Epithelial cell of proximal tubule (primary cell): ENCODE measurements at places on chromosomes 7 and 10.

- DNase-seq, result peak; percentile 80
Measured at GRCh38 chr7:47087866-47088265, 494.0 kb downstream of the TNS3 start.

DNA sequence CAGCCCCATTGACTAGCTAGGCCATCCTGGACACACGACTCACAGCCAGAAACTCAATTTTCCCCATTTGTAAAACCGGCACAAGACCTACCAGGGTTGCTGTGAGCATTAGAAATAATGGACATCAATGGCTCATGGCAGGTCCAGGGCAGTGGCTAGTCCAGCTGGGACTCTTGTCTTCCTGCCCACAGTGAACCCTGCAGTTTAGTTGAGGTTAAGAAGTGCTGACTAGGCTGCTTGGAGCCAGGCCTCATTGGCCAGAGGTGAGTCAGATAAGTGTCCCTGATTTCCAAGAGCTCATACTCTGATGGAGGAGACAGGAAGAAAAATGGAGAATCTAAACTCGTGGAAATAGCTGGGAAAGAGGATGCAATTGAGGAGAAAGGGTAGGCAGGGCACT, 123.4 kb upstream of the ZNF92 start:
- DNase-seq, result no peak

GRCh38 chr7:14924398-14924797, 21.8 kb upstream of the DGKB start:
- DNase-seq, result no peak

DNA sequence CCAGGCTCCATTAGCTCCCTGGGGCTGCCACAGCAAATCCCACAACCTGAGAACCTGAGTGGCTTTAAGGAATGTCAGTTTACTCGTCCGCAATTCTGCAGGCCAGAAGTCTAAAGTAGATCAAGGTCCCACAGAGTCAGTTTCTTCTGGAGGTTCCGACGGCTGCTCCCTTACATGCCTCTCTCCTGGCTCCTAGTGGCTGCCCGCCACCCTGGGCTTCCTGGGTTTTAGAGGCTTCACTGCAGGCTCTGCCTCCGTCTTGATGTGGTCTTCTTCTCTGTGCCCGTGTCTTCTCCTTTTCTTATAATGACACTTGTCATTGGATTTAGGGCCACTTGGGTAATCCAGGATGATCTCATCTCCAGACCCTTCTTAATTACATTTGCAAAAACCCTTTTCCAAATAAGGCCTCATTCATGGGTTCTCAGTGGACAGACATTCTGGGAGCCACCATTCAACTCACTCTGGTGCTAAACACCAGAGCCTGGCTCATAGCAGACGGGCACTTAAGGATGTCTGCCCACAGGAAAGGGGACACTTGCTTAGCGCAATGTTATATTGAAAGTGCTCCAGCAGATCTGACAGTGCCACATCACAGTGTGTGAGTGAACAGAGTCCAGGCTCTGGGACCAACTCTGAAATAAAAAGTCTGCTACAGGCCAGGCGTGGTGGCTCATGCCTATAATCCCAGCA, 77.6 kb downstream of the VWC2 start:
- DNase-seq, result no peak

- DNase-seq, result no peak
Measured at GRCh38 chr7:125409921-125410320, 480.3 kb upstream of the POT1 start.

GRCh38 chr7:98760201-98760651, 109.6 kb downstream of the TMEM130 start:
- DNase-seq, result no peak

DNA sequence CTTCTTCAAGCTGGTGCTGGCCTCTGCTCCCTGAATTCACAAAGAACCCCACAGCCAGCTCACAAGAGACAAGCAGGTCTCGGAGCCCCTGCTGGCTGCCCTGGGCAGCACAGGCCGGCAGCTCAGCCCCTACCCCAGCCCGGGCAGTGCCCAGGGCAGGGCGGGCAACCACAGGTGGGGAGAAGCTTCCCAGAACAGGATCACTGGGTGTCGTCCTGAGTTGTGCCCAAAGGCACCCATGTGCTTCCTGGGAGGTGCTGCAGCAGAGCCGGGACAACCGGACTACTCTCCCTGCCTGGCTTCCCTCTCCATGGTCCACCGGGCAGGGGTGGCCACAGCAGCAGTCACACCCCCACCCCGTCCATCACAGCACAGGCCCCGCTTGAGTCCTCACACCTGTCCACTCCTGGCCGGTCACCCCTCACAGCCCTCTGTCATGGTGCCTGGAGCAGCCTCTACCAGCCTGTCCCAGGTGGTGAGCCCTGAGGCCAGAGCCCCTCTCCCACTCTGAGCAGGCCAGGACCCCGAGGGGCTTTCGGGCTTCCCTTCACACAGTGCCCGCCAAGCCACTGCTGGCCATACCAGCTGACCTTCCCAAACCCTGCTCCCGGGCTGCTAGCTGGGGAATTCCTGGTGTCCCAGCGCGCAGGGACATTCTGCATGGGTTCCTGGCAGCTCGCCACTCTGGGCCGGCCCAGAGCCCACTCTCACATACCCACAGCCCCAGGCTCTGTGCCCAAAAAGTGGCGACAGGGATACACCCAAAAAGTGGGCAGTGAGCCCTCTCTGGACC, 3.1 kb downstream of the RASGEF1A start:
- DNase-seq, result no peak

DNA sequence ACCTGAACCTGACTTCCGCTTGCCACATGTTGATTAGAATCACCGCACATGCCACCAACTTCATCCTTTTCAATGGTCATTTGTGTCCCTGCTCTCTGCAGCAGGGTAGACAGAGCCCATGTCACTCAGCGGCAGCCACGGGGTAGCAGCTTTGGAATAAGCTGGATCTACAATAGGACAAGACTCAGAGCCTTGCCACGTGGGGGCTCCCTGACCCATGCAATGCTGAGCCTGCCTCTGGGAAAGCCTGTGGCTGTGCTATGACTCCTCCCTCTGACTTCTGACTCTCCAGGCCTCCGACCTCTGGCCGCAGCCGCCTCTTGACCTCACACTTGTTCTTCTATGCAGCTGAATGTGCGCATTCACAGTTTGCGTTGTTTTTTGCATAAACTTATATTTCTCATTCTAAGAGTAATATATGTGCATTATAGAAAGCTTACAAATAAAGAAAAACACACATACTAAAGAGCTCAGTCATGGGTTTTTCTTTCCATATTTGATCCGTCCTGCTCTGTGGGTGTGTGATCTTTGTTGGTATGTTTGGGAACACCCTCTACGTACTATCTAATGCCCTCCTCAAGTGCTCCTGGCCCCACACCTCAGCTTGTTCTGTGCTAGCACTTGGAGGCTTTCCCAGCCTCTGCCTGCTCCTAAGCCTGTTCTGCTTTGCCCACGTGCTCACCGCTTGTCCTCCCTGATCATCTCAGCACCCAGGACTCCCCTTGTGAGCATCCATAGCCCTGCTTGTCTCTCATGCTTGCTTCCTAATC, 198.0 kb upstream of the MKI67 start:
- no peak for DNase-seq

DNA sequence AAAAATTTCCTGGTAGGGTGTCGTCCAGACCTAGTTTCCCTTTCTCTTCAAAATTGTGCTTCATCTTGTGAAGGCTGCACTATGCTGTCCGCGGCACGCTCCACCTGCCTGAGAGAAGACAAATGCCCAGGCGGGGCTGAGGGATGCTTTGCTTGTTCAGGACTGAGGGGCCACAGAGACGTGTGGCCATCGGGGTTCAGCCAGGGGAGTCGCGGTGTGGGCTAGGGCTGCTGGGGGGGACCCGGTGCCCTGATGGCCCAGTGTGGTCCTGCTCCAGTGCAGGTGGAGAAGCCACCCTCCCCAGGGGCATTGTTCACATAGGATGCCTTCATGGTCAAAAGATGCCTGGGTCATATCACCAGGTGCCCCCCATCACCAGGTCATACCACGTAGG, 107.8 kb upstream of the SHH start:
- DNase-seq, result no peak

DNA sequence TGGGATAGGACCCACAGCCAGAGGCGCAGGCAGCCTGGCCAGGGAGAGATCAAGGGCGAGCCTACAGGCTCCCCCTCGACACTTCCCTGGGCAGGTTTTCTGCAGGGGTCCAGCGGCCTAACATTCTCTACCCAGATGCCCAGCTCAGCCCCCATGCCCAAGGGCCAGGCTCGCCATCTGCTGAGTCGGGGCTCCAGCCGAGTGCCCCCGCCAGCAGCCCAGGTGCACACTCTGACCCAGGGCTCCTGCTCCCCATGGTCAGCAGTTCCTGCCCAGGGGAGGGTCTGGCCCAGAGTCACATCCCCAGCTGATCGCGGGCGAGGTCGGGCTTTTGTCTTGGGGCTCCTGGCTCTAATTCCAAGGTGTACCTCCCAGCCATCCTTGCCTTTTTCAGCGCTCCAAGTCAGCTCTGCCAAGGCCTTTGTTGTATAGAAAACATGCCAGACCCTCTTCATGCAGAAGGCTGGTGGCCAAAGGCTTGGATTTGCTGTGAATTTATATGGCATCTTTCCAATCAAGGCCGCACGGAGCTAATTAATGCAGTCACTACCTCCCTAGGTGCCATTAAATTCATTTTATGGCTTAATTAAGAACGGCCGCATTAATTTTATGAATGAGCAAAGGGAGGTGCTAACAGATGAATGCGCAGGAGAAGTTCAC, 120.6 kb downstream of the LRRC18 start:
- no peak for DNase-seq

GRCh38 chr7:66523409-66523808, 105.3 kb upstream of the KCTD7 start:
- DNase-seq, result no peak

- no peak for DNase-seq
Measured at GRCh38 chr7:97751566-97751965, 19.7 kb downstream of the TAC1 start.
